ENCODE measurements at places on chromosomes 2 and 18. TPM values are rescaled to one million over a fixed set of nuclear protein-coding genes. Genes with fewer than 3 reads are reported as not detected.

GRCh38 chr18:63869374-63869773 is 18.1 kb upstream of the SERPINB2 start:
- peak; percentile 79 for DNase-seq

DNA sequence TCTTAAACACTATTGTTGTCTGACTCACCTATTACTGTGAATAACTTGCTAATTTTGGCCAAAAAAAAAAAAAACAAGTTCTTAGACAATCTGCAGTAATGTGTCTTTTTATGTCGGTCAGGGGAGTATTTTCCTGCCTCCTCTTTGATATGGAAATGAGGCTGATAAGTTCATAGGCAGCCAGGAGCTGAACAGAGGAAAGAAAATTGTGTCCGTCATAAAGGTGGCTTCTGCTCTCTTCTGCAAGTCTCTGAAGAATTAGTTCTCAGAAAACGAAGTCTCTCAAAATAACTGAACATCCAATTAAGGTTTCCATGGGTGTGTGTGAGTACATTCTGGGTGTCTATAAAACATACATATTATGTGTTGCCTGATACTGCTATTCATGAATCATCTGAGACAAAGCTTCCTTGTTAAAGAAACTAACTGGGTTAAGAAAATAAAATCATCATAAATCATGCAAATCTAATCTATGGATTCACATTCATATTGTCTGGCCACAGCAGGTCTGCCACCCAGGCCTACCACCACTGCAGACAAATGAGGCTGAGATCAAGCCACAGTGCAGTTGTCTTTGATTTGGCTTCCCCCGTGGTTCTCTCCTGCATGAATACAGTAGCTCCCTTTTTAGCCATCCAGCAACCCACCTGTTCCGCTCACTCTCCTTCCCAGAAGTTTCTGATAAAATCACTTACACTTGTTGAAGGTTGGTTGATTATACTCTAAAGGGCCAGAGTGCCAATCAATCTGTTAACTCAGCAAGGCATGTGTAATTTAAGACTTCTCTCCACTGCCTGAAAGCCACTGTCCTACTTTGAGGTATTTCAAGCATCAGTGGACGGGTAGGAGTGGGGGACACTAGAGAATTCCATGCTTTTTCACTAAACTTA is 19.4 kb upstream of the SP5 start:
- peak; percentile 13 for DNase-seq

DNA sequence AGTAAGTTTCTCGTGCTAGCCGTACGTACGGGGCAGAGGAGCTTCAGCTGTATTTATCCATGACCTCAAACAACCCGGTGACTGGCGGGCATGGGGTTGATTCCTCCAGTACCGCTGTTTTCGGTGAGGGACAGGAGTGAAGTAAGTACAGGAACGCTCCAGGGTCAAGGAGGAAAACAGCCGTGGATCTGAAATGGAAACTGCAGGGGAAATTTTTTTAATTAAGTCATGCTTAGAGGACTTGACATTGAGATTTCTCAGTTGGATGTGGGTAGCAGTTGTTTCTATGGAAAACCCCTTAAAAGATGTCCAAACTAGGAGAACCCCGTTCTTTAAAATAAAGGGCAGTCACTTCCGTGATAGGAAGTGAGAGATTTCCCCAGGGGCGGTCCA is 1.2 kb downstream of the RAB12 start:
- peak; percentile 22 for DNase-seq

DLGAP1 gene
- total RNA-seq = 0.06 TPM

GRCh38 chr18:79787865-79788733 is 9.6 kb upstream of the KCNG2 start:
- no peak for DNase-seq

- peak; percentile 9 for DNase-seq
Measured at GRCh38 chr2:96325041-96325883, at the start of gene ITPRIPL1. Gene ITPRIPL1 (plus strand): TSS chr2:96325317. CDS start chr2:96325840, 523 bp downstream.

LYPD1 gene
- total RNA-seq = not detected

MALL gene
- total RNA-seq = not detected

MOB4 gene
- 48.0 TPM for total RNA-seq

GRCh38 chr18:32610176-32610575 is 139.5 kb upstream of the GAREM1 start:
- DNase-seq = no peak

- peak; percentile 43 for DNase-seq
Measured at GRCh38 chr2:229800997-229801754, 86.8 kb upstream of the DNER start.

DNA sequence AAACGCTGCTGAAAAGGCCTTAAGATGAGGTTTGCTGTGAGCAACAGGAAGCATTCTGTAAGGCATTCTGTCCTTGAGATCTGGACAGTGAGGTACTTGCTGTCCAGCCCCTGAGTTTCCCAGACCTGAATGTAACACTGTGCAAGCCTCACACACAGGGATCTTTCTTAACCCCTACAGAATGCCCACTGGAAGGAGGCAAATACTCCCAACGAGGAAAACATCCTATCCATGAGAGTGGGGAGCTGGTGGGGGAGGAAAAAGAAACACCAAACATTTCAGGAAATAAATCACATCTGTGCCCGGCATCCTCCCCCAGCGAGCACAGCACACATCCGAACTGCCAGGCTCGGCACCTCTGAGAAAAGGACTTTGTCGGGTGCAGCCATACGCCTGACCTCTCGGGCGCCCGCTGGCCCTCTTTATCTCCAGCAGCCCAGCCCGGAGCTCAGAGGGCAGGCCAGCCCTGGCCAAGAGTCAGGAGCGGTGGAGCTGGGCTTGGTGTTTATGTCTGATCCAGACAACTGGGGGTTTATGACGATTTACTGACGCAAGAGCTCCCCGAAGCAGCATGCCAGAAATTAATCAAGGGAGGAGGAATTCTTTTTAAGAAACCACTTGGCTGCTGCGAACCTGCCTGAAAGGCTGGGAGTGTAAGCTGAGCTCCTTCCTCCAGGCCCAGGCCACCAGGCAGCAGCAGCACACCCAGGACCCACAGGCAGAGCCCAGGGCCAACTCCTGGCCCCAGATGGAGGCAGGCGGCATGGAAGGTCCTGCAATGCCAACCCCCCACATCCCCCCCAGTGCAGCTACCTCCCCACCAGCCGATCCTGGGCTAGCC is 72.2 kb downstream of the HDAC4 start:
- DNase-seq = no peak

GRCh38 chr2:217954469-217954868 is 48.3 kb downstream of the TNS1 start:
- no peak for DNase-seq

KCNE4 gene
- total RNA-seq = 4.0 TPM

DNA sequence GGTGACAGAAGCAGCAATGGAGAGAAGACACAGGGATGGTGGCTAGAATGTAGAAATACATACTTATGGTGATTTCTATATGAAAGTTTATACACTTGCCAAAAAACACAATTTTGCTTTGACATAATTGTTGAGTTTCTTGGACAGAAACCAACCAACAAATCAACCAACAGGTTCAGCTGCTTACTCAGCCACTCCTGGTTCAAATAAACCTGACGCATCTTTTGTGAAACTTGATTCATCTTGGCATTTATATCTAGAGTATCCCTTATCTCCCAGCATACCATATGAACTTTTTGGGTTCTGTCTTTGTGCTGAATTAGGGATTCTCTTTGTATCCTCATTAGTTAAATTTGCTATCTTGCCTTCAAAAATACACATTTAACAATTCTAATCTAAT is 54.1 kb upstream of the ERBB4 start:
- no peak for DNase-seq

DNA sequence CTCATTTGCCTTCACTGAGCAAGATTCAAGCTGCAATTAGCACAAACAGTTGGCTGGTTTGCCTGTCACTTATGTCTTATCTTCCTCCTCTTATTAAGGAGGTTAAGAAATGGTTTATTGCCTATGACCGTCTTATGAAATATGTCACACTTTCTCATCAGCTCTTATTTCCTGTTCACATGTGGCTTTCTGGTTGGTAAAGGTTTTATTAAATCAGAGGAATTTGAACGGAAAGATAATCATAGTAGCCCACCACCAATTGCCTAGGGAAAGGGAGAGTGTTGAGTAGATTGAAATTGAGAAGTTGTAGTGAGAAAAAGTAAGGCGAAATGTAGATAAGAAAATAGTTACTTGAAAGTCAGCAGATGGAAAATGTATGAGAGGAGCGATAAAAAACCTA is 4.2 kb upstream of the IL1R1 start:
- DNase-seq = no peak

DNA sequence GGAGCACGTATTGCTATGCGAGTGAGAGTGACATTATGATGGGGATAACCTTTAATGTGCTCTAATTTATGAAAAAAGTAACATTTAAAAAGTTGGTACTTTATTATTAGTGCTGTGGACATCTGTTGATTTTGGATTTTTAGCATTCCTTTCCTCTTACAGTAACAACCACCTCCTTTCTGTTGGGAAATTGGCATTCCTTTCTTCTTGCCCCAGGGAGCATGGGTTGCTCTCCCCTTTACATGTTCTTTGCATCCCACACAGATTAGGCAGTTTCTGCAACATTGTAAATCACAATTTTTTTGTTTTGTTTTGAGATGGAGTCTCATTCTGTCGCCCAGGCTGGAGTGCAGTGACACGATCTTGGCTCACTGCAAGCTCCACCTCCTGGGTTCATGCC is 300.2 kb downstream of the LPIN1 start:
- DNase-seq = peak; percentile 80

- DNase-seq = no peak
Measured at GRCh38 chr2:159895258-159896065, 97.5 kb upstream of the CD302 start.

- no peak for DNase-seq
Measured at GRCh38 chr18:59182673-59183072, 37.3 kb upstream of the GRP start.

DNA sequence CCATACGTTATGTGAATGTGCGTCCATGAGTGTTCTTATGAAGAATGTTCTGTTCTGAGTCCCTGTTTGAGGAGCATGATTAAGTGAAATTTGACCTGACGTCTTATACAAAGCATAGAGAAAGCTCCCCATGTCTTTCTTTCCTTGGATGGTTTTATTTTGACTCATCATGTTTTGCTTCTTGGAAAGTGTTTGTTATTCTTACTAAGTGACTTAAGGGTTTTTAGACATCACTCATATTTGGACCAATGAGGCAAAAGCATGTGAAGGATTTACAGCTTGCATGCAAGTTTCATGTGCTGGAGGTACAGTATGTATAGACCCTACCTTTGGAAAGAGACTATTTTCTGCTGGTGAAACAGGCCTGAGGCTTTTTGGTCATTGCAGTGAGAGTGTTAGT is 33.5 kb upstream of the ZEB2 start:
- peak; percentile 91 for DNase-seq

DNA sequence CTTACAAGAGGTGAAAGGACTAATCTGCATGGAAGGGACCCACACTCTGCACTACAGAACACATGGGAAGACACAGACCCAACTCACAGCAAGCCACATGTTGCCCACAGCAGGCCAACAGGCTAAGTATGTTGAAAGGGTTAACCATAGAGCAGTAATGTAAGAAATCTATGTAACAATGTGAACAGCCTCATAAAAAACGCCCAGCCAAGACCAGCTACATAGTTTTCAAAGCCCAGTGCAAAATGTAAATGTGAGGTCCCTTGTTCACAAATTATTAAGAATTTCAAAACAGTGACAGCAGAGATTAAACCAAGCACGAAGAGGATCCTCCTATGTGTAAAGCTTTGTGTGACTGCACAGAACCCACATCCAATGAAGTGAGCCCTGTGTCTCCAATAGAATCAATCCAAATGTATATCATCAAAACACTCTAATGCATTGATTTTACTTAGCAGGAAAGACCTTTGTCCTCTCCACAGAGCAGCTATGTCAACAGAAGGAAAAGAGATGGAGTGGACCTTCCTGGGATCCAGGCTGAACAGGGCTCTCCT is 210.1 kb downstream of the AGPS start:
- DNase-seq = no peak

- no peak for DNase-seq
Measured at GRCh38 chr2:70684846-70685622, 83.0 kb downstream of the ADD2 start.

DNA sequence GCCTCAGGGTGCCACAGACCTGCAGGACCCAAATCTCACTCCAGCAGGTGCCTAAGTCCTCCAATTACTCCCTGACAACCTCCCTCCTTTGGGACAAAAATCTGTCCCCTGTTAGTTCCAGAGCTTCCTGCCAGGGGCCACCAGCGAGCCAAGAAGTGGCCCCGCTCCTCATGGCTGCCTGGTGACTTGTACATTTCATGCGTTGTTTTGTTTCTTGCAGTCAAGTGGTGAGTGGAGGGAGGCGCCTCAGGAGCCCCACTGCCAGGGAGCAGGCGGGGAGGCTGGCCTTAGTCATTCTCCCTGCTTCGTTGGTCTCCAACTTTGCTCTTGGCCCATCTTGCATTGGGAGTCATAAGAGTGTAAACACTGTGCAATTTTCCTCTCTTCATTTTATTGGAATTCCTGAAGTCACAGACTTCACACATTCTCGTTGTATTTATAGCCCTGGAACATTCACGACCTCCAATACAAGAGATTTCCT is 81.3 kb downstream of the KCNF1 start:
- DNase-seq = no peak

ZEB2 gene
- total RNA-seq = 52.9 TPM

GRCh38 chr2:64975232-64975821 is 13.9 kb upstream of the SLC1A4 start:
- DNase-seq = peak; percentile 76
